ENCODE measurements at places on chromosomes 7 and 10.

DNA sequence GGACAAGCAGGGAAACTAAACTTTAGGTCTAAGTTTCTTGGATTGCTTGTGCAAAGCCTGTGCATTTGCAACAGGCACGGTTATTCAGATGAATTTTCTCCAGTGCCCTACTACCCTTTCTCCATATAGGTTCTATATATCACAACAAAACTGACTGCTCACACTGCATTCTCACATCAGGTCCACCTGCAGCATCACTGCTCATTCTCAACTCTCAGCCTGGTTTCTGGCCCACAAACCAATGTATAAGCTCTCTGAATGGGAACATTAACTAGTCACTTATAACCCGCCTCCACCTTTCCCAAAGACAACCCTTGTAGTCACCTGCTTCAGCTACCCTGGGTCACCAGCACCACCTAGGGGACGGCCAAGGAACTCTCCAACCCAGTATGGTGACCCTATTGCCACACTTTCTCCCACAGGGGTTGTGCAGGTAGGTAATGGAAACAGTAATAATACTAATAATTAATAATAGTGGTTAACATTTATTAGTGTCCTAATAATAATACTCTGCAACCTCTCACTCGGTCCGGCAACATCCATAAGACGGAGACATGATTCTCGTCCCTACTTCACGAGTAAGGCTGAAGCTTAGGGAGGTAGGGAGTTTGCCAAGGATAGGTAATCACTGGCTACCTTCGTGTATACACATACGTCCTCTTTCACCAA lies 97.3 kb downstream of the CLEC2L start:
- peak; percentile 17 for DNase-seq

- DNase-seq, result no peak
Measured at GRCh38 chr7:155361346-155361680, 63.6 kb downstream of the INSIG1 start.

DNA sequence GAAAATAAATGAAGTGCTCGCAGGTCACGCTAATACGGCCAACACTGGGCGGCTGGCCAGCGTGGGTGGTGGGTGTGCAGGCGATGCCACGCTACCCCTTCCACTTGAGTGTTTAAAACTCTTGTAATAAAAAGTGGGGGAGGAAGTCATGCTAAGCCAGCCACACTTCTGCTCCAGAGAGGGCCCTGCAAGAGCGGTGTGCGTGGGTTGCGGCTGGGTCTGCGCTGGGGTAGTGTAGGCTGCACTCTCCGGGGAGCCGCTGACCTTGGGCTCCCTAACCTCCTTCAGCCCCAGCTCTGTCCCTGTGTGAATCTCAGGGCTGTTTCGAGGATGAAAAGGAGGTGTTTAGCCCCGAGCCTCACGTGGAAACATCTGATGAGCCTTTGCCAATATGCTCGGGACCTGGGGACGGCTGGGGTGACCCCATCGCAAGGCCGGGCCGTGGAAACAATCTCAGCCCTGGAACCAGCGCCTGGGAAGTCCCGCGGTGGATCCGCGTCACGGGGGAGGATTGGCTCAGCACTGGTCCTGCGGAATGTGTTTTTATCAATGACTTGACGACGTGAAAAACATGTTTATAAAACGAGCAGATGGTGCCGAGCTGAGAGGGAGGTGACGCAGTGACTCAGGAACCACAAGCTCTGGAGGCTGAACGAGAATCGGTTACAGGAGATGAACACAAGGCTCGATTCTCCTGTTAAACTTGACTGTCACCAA lies 278.5 kb downstream of the DNAJB6 start:
- DNase-seq, result no peak

GRCh38 chr10:16314259-16314658 lies 122.6 kb upstream of the PTER start:
- DNase-seq, result no peak

GRCh38 chr7:19705663-19706062 lies 3.2 kb downstream of the POLR1F start:
- DNase-seq, result no peak

GRCh38 chr7:108431099-108431498 lies 25.1 kb downstream of the NRCAM start:
- DNase-seq, result no peak

GRCh38 chr10:80464557-80465450 lies 10.7 kb downstream of the TSPAN14 start:
- DNase-seq, result no peak

DNA sequence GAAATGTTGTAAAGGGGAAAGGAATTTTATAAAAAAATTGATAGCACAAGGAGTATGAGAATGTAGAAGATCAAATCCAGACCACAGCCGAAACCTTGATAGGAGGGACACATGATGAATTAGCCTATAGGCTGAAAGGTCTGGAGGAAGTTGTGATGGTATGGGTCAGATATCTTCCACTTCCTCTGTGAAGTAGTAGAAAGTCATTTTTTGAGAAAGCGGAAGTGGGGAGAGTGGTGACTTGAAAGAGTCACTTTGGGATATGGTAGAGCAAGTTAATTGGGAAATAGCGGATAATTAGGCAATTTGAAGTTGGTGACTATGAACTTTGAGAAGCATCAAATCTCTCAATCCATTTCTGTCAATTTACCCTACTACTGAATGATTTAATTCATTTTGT lies 99.4 kb downstream of the GRM8 start:
- no peak for DNase-seq

DNA sequence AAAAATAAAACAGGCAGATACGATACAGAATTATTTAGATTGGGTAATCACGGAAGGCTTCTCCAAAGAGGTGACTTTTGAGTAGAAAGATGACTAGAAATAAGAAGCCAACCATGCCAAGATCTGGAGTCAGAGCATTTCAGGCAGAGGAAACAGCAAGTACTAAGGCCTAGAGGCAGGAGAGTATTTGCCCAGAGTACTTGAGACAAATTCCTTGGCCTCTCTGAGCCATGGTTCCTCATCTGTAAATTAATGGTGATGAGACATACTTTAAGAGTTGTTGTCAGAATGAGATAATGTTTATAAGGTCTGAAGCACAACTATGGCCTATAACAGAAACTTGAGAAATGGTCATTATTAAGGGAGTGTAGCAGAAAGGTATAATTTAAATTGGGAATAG lies 15.8 kb upstream of the GPR37 start:
- no peak for DNase-seq

DNA sequence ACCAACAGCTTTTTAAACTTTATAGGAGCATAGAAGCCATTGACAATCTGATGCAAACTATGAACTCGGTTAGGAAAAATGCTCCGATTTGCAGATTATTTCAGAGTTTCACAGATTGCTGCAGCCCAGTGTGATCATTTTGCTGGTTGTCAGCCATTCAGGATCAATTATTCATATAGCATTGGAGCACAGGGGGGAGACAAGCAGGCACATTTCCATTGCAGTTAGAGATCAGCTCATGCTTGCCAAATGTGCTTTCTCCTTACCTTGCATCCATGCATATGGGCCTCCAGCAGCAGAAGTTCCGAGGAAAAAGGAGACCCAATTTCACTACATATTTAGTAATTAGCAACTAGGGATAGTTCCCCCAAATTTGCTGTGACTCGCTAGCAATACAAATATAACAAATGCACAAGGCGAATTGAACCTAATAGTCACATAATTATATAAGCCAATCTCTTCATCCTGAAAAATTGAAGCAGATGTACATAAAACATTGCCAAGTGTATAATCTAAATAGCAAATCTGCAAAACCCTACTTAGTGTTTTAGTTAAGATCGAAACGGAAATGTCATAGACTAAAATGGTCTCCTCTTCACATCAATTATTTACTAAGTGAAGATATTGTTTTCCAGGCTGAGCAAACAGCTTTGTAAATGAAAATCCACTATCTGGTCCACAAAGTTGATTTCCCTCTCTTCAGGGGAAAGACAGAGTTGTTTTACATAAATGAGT lies 49.5 kb upstream of the RSU1 start:
- no peak for DNase-seq

DNA sequence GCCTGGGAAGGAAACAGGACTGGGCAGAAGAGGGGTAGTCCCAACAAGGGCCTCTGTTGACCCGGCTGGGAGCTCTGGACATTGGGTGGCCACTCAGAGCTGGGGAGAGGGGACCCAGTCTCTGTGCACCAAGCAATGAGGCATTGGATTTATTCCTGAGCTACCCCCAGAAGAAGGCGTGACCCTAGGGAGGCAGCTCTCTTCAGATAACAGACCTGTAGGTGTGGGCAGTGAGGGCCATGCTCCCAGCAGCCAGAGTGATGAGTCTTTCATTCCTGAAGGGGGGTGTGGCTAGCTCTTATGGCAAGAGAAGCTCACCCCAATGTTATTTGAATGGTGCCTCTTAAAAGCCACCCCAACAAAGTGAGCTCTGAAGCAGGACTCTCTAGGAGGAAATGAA lies 20.4 kb downstream of the TEX36 start:
- no peak for DNase-seq

DNA sequence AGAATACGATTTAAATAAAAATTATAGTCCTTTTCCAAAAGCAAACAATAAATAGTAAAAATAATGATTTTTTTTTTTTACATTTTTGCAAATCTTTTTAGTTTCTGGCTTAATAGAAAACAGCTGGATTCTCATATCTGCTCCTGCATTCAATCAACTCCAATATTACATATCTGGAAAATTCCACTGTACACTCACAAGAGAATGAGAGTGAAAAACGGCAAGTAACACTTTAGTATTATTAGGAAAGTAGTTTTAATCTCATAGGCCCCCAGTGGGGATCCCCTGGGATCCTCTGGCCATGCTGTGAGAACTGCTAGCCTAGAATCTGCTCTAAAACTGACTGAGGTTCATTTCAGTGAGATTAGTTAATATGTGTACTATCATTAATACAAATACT lies 128.6 kb upstream of the LRRN3 start:
- no peak for DNase-seq

- no peak for DNase-seq
Measured at GRCh38 chr7:99033765-99034164, 110.1 kb downstream of the SMURF1 start.

- no peak for DNase-seq
Measured at GRCh38 chr10:17992266-17992665, 40.5 kb downstream of the SLC39A12 start.

DNA sequence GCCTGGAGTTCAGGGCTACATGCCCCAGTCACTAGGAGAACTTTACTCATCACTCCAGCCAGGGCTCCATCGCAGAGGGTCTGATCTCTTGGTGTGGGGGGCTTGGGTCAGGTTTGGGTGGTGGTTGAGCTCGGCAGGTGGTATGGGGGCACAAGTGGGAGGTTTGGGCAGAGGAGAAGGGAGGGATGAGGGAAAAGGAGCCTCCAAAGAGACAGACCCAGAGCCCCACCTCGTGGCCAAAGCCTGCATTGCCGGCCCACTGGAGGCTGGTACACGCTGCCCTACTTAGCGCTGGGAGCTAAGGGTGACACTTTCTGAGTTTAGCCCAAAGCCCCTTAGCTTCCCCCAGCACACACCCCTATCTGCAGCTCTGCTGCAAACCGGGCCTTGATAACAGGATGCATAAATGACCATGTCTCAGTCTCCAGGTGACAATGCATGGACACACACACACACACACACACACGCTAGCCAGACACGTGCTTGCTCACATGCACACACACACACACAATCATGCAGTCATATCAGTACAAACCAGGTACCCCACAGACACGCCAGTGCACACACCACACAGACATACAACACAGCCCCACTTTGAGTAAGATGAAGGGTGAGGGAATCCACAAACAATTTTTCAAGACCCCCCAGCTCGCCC lies 14.7 kb downstream of the LZTS2 start:
- peak; percentile 43 for DNase-seq

- no peak for DNase-seq
Measured at GRCh38 chr10:60870803-60871202, 73.2 kb downstream of the RHOBTB1 start.

DNA sequence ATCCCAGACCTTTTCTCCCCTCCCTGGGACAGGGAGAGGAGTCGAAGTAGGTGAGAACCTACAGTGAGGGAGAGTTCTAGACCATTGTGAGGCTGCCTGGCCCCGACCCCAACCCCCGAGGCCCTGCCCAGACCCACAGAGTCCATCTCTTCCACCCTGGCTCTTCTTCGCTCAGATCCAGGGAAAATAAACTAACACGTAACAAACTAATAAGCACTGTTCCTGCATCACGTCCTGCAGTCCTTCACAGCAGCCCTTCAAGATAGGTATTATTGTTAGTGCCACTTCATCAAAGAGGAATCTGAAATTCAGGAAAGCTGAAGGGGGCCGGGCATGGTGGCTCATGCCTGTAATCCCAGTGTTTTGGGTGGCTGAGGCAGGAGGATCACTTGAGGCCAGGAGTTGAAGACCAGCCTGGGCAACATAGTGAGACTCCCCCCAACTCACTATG lies at the start of gene SPACDR:
TSS of gene SPACDR (minus strand) at position 51 of the 451 bp plus-strand sequence. CDS start 235 bp downstream, outside the sequence.
- no peak for DNase-seq

DNA sequence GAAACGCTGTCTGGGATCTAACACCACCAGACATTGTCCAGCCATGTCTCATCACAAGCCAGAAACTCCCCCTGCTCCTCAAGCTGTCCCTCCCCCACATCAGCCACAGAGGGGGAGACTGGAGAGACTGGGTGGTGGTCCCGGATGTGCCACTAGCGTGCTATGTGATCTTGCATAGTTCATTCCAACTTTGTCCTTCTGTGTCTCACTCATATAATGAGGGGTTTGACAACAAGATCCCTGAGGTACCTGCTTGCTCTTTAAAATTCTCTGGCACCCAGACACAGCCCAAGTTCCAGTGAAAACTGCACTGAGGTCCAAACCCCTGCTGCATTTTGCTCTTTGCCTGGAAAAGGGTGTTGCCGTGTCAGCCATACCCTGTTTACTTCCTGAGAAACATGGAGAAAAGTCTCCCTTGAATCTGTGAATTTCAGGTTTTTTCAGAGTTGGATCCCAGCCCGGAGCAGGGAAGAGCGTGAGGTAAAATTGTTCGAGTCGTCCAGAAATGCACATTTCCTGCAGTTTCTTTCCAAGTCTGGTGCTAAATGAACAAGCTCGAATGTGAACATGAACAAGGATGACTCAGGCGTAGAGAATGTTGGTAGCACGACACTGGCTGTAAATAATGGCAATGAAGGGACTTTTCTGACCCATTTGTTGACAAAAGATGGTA lies 156.6 kb downstream of the CCDC3 start:
- no peak for DNase-seq

DNA sequence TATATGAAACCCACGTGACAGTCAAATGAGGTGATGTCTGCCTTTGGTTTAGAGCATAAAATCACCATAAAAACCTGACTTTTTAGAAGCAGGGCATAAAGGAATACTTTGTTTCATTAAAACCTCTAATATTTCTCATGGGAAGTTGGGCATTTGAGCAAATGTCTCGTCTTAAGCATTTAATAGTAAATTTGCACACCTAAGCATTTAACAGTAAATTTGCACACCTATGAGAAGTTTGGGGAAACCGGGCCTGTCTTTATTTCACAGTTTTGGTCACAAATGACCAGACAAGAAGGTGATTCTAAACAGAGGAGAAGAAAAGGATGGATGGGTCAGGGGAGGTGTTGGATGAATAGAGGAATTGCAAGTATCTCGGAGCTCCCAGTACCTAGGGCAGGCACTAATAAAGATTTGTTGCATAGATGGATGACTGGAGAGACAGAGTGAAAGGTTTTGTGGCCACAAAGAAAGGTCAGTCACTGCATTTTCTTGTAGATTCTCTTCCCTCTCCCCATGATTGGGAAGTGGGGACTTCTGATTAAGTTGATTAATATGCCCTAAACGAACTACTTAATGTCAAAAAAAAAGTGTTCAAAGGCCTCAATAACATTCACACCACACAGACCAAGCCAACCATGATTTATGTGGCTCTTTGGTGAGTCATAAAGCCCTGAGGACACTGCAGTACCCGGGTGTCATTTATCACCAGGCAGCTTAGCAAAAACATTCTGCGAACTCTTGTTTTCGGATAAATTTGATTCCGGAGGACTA lies 158.2 kb downstream of the SPAG6 start:
- DNase-seq, result no peak

Measured in stimulated activated naive B cell treated with anti-CD40 and anti-IgM and Interleukin-4, amounts not matched to agents 10 μg/mL and 1 μg/mL and 100 μg/mL, for 72 hours (primary cell).